ENCODE measurements at places on chromosomes 7 and 10. TPM values are rescaled to one million over a fixed set of nuclear protein-coding genes. Genes with fewer than 3 reads are reported as not detected.

DNA sequence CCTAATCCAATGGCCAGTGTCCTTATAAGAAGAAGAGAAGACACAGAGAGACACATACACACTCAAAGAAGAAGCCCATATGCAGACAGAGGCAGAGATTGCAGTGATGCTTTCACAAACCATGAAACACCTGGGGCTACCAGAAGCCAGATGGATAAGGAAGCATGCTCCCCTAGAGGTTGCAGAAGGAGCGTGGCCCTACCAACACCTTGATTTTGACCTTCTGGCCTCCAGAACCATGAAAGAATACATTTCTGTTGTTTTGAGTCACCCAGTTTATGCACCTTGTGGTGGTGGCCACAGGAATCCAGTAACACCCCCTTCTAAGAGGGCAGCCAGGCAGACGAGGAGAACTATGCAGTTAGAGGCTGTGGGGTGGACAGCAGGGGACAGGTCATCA, 43.5 kb downstream of the AOC1 start:
- no peak for DNase-seq

The ATG9B gene
- not detected for total RNA-seq

DNA sequence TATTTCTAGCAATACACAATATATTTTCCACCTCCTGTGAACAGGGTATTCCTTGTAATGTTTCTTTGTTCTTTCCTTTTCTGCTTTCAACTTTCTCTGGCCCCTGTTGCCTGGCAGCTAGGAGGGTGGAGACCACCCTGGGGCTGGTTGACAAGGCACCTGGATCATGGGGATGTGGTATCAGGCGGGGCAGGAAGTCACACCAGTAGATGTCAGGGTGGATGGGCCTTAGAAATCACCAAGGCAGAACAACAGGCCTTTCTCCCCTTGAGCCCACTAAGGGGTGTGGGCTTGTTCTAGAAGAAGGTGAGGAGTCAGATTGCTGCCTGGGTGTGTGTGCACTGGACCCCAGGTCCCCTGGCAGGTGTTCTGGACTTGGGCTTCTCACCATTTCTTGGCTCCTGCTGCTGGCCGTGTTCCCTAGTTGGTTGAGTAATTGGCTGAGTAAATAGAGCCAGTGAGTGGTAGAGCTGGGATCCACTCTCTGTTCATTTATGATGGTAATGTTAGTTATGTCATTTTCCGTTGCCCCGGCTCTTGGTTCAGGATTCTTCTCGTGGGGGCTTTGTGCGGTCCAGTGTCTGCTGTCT, 24.9 kb downstream of the ZNF783 start:
- DNase-seq, result peak; percentile 65

DNA sequence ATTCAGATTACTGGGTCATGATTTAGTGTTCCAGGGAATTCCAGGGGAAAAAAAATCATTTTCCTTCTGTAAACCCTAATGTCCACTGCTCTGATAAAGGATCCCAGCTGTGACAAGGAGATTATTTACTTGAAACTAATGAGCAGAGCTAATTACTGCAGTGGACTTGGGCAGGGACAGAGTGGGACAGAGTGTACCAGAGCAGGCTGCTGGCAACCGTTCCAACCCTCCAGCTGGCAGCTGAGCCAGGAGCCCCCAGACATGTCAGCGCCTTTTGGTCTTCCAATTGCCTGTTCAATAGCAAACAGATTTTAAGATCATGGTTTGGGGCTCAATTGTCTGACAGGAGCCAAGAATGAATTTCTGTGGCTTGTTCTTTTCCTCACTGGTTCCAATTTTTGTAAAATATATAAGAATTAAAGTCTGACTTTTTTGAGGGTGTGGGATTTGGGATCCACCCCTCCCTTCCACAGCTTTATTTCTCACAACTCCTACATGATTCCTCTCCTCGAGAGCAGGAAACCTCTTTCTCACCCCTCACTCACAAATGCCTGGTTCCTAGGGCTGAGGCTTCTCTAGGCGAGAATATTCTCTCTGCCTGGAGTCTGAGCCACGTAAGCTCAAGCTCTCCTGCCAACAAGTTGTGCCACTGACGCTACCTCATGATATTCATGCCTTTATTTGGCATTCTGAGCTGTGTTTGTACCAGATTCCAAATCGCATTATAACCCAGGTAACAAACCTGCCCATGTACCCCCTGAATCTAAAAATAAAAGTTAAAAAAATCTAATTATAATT, 20.6 kb upstream of the FAM180A start:
- DNase-seq, result no peak

The SMKR1 gene
- total RNA-seq, result not detected

DNA sequence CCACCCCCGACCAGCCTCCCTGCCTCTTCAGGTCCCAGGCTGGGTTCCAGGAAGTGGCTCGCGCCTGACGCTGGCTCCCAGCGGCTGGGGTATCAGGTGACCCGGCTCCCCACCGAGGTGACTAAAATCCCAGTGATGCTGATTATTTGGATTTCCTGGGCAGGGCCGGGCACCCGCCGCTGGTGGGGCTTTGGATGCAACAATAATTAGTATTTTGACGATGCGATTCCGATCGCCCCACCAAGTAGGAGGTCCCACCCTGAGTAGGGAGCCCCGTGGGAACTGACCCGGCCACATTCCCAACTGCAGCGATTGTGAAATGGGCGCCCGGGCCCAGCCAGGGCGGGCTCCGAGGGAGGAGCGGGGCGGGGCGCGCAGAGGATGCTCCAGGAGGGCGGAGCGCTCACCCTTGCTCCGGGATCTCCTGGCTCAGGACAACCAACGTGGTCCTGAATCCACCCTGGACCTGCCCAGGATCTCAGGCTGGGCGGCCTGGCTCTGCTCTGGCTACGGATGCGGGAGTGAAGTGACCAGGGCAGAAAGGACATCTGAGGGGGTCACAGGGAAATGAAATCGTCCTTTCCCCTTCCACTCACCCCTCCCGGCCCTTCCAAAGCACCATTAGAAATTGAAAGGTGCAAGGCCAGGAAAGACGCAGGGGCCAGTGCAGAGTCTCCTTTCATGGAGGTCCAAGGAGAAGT, 32.6 kb downstream of the DUSP5 start:
- no peak for DNase-seq

DNA sequence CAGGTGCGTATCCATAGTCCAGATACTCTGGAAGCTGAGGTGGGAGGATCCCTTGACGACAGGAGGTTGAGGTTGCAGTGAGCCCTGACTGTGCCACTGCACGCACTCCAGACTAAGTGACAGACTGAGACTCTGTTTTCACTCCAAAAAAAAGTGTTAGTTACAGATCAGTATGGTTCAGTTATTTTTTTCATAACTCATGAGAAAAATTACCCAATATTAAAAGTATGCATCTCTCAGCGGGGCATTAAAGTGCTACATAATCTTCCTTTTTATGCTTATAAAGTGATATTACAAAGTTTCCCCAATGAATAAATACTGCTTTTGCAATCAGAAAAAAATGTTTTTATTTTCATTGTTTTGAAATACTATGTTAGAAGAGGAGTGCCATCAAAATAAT, 147.9 kb downstream of the ZNF438 start:
- DNase-seq, result no peak

- DNase-seq, result no peak
These were observed 25.2 kb downstream of the OGDH start for GRCh38 chr7:44631458-44632115.

The PPP1R17 gene
- not detected for total RNA-seq

- no peak for DNase-seq
These were observed 244.2 kb downstream of the MAD1L1 start for GRCh38 chr7:1988533-1988930.

The FRMPD2 gene
- not detected for total RNA-seq

- no peak for DNase-seq
These were observed 391.2 kb downstream of the TYW1 start for GRCh38 chr7:67387851-67388250.

- DNase-seq, result no peak
These were observed 2.0 kb downstream of the CPA2 start for GRCh38 chr7:130268463-130269317.

- DNase-seq, result no peak
These were observed 47.6 kb upstream of the PPIF start for GRCh38 chr10:79299397-79300241.

- no peak for DNase-seq
These were observed 983 bp downstream of the TNRC18 start for GRCh38 chr7:5422396-5423305.

DNA sequence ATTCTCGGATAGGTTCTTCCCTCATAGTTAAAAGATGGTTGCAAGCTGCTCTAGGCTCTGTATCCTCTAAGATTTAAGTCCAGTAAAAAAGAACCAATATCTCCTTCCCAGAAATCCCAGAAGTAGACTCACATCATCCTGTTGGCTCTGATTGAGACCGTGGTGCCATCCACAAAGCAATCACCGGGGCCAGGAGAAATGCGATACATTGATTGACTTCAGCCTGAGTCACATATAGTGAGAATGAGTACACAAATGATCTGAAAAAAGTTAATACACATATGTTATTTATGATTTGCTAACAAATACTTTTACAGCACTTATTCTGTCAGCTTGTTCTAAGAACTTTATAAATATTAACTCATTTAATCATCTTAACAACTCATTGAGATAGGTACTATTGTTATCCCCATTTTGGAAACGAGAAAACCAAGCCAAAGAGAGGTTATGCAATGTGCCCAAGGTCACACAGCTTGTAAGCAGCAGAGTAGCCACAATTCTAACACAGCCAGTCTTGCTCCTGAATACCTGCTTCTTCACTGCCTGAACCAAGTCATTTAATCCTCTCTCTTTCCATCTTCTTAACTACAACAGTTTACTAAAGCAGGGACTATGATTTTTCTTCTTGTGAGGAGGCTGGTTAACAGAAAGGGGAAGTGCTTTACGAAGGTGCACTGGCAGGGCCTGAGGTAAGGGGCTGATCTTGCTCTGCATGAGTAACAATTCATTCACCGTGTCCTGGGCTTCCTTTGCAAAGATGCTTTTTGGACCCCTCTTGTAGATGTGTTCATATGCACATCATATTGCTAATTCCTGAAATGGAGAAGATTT, 177.0 kb downstream of the REEP3 start:
- no peak for DNase-seq

DNA sequence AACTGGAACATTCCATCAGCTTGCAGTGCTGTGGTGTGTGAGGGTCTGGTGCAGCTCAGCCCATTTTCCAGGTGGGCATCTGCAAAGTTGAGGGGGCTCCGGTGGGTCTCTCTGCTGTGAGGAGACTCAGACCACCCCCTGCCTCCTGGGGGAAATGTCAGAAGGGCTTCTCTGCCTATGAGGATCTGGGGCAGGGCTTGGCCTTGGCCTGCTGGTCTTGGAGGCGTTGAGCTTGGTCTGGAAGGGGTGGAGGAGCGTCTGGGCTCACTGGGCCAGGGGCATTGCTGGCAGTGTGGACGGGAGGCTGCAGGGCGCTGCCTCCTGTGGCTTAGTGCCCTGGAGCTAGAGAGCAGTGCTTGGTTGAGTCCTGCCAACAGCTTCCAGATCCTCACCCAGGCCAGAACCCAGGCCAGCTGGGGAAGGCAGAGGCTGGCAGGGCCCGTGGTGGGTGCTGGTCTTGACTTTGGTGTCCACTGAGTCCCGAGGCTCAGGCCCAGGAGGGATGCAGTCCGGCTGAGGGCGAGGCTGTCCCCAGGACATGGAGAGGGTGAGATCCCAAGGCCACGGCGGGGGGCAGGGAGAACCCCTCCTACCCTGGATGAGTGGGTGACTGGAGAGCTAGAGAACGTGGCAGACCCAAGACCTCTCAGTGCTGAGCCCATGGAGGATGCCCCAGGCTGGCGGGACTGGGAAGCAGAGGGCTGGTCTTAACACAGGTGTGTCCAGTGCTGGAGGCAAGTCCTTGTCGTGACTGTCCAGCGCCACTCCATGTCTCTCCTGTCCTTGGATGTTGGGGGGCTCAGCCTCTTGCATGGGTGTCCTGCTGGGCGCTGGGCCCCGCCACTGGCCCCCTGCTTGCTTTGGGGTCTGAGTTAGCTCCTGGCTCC, 2.8 kb downstream of the SPRN start:
- DNase-seq, result no peak

DNA sequence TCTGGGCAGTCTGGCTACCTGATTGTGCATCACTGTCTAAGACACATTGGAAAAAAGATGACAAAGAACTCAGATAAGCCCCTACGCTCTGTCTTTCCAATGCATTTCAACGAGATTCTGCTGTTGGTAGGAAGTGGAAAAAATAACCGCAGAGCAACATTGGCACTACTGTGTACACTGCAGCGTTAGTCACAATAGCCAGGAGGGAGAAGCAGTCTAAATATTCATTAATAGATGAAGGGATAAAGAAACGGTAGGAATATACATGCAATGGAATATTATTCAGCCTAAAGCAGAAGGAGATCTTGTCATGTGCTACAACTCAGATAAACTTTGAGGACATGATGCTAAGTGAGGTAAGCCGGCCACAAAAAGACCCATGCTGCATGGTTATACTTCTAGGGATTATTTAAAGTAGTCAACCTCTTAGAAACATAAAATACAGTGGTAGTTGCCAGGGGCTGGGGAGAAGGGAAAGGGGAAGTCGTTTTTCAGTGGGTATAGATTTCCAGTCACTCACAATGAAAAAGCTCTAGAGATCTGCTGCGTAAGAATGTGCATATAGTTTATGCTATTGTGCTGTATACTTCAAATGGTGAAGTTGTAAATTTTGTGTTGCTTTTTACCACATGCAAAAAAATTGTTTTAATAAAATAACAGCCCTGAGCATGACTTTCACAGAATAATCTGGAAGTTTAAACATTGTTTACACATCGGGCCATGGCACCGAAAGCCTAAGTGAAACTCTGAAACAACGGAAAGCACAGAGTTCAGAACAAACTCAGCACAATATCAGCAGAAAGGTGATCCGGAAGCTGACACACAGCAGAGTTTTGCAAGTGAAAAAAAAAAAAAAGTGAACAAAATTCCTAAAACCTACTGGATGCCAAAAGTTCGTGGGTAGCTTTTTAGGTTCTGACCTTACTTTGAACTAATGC, 40.1 kb downstream of the ELMO1 start:
- no peak for DNase-seq

GRCh38 chr7:88885131-88885530, 89.6 kb upstream of the TEX47 start:
- DNase-seq, result no peak

DNA sequence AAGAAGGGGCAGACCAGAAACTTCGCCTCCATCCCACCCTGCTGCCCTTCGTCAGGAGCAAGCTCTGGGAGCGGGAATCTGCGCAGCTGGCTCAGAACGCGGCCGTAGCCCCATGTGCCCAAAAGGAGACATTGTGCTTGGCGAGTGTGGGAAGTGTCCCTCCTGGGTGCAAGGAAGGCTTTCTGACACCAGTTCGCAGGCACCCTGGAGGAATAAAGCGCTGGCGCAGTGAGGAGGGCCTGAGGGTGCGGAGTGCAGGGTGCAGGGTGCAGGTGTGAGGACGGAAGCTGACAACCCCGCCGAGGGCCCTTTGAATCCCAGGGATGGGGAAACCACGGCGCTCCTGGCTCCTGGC, 811 bp downstream of the SLIT1 start:
- DNase-seq, result no peak

The TAS2R5 gene
- total RNA-seq, result 1.1 TPM
